SIG-M5 (cell line): ENCODE measurements at places on chromosomes 7 and 10.

DNA sequence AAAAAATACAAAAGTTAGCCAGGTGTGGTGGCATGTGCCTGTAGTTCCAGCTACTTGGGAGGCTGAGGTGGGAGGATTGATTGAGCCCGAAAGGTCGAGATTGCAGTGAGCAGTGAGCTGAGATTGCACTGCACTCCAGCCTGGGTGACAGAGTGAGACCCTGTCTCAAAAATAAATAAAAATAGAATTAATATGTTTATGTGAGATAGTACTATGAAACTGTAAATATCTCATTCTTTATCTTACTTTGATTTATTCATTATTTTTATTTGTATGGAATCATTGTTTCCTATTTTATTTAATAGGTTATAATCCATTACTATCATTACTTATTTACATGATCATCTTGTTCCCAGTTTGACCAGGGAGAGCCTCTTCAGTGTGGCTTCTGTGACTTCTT is 41.0 kb upstream of the STRIP2 start:
- no peak for DNase-seq

DNA sequence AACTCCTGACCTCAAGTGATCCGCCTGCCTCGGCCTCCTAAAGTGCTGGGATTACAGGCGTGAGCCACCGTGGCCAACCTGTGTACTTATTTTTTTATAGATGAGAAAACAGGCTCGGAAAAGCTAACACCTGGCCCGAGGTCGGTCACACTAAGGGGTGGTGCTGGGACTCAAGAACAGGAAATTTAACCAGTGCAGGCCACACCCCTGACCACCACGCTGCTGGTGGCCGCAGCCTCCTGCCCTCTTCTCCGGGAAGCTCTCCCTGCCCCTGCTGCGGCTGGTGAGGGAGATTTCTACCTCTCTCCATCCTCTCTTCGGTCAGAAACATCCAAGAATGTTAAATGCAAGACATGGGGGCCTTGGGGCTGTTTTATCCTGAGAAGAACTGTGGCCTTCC is 63.2 kb downstream of the TNRC18 start:
- DNase-seq: no peak

DNA sequence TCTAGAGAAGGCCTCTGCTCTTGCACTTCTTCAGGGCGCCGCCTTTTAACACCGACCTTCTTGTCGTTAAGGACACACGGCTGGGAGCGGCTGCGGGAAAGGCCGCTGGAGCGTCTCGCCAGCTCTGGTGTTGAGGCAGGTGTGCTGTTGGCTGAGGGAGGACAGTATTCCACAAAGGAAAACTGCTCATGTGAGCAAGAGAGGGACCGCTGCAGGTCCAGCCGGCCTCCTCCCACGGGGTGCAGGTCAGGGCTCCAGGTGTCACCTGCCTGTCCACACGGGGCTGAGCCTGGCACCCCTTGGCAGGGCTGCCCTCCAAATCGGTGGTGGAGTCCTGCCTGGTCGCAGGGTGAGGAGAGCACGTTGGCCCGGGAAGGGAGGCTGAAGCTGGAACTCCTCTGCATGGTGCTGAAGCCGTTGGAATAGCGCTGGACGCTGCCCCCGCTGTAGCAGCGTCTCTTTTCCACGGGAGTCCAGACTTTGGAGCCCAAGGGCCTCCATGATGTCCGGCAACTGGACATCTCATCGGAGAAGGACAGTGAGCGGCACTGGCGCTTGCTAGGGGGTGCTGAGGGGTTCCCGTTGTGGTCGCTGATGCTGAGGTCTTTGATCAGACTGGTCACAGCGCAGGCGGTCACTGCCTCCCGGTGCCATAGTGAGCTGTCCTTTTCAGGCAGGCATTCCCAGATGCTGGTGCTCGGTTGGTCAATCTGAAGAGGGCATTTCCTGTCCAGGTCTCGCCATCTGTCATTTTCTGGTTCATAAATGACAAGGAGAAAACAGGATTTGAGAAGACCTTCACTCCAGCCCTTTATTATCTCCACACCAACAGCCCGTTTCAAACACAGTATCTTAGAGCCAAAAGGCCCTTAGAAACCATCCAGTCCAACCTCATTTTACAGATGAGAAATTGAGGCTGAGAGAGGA is 62.3 kb downstream of the FAM53B start:
- DNase-seq: no peak

DNA sequence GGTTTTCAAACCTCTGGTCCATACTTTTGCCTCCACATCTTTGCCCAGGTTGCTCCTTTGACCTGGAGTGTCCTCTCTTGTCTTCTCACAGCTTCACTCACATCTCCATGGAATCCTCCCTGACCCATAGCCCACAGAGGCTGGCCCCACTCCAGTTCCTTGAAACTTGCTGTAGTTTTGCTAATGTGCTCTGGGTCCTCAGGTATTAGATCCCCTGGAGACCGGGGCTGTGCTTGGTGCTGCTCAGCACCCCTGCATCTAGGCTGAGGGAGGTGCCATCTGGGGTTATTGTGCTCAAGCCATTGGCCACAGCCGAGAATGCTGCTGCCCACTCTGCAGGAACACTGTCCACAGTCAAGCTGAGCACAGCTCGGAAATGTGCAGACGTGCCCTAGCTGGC is 16.5 kb downstream of the KNDC1 start:
- DNase-seq: no peak

DNA sequence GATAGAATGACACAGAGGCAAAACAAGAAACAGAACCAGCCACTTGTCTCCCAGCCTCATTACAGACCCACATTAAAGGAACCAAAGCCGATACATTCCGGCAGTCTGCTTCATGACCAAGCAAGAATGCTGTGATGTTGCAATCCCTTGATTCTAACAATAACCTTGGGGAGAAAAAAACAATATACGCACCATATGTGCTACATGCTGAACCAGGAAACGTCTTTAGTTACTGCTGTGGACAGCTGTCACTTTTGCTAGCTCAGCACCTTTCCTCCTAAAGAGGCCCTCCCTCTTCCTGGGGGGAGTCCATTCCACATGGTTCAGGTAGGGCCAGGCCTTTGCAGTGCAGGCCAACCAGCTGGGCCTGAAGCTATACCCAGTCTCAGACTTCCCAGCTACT is 79.1 kb downstream of the PRTFDC1 start:
- DNase-seq: no peak

DNA sequence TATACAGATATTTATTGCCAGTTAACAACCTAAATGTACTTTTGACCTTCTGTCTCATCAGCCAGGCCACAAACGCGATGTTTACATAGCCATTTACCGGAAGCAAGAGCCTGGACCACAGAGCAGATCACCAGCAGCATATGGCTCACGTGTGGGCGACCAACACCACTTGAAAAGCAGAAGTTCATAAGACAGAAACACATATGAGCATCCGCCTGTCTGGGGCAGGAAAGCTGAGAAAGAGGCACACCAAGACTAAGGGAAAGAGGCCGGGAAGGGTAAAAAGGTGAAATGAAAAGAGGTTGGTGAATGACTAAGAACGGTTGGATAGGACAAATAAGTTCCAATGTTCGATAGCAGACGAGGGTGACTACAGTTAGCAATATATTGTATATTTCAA is 1.3 kb downstream of the ABCB1 start:
- DNase-seq: no peak

DNA sequence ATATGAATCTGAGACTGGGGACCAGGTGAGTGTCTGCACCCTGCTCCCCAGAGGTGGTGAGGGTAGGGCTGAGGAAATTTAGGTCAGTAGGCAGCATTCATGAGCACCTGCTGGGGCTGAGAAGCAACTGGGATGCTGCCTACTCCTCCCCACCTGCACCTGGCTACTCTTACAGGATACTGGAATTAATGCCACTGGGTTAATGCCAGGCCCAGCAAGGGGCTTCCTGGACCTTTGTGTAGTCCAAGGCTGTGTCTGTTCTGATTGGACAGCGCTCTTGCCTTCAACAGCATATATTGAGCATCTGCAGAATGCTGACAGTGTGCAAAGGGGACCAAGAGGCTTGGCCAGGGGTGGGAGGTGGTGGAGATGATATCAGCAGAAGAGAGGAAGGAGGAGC is 32.1 kb downstream of the ADCYAP1R1 start:
- no peak for DNase-seq

- DNase-seq: no peak
Observed at GRCh38 chr10:99456207-99456930, 25.9 kb upstream of the GOT1 start.

DNA sequence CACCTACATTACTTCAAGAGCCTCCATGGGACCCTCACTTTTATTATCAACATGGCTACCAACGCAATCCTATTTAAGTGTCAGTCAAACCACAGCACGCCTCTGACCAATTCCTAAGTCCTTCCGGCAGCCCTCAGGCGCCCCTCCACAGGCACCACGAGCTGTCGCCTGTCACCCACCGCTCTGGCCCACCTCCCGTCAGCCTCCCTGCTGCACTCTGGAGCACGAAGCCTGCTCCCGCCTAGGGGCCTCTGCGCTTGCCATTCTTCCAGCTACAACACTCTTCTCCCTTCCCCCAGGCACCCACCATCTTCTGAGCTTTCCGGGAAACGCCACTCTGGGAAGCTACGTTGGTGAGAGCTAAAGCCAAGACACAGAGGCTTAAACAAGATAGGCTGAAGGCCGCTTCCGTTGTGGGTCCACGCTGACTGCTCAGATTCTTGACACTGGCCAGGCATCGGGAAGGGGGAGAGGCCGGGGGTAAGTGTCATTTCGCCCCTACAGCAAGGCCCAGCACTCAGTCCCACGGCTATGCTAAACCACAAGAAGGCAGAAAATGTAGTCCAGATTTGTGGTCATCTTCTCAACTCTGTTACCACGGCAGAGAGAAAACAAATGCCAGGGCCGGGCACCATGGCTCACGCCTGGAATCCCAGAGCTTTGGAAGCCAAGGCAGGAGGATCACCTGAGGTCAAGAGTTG is 56.7 kb downstream of the GNA12 start:
- no peak for DNase-seq

GRCh38 chr10:47253651-47254375 is 46.2 kb upstream of the GDF10 start:
- no peak for DNase-seq

GRCh38 chr10:71266918-71267442 is 52.1 kb upstream of the SLC29A3 start:
- no peak for DNase-seq

GRCh38 chr7:152543799-152544198 is 108.0 kb upstream of the KMT2C start:
- no peak for DNase-seq

DNA sequence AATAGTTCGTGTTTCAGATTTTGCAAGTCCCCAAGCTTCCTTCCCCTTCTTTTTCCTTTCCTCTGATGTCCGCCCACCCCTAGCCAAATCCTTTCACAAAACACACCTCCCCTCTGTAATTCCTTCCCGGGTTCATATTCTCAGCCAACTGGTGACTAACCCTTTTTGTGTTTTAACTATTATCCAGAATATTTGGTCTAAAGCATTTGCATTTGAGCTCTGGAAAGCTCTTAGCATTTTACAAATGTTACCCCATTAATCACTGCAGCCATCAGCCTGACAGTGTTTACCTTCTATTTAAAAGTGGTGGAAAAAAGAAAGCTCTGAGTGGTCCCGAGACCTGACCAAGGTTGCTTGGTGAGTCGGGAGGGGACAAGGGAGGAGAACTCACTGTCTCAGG is 139.0 kb downstream of the CREB5 start:
- DNase-seq: no peak

DNA sequence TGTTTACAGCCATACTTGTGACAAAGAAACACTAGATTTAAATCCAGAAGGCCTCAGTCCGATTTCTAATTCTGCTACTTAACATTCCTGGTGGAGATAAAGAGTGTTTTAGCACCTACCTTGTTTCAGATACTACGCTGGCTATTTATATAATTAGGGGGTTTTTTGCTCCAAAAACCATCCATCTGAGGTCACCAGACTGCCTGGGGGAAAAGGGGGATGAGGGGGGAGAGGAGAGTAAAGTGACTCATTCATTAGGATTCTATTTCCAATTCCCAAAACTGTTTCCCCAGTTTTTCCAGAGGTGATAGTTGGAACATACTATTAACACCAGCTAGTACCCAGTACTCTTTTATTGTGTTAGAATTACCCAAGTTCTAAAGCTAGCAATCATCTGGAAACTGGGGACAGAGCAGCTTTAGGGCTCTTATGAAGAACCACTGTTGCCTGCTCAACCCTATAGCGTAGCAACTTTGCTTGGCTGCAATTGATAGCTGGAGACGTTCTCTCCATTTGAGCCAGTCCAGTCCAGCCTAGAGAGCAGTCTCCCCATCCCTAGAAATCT is 6.6 kb downstream of the GCC1 start:
- DNase-seq: no peak

DNA sequence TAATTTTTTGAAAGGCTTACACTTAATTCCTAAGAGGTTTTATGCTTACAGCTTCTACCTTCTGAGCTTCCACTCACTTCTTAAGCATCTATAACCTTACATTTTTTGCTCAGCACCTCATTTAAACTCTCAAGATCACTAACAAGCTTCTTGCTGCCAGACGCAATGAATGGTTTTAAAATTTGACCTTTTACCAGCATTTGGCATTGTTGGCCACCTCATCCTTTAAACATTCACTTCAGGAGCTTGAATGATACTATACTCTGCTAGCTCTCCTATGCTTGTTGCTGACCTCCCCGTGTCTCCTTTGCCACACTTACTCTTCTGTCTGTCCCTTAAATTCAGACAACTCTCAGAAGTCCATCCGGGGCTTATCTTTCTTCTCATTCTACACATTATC is 37.7 kb upstream of the ODAD2 start:
- DNase-seq: no peak

- DNase-seq: no peak
Observed at GRCh38 chr7:99707096-99707495, 27.3 kb upstream of the CYP3A5 start.

DNA sequence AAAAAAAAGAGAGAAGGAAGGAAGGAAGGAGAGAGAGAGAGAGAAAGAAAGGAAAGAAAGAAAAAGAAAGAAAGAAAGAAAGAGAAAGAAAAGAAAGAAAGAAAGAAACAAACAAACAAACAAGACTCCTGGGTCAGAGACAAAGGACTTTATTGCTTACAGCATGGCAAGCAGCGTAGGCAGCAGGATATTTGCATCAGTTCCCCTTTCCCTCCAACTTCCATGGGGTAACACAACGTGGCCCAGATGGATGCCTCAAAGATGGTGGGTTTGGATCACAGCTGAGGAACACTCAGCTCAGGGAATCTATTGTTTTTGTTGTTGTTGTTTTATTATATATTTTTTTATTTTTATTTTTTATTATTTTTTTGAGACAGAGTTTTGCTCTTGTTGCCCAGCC is 128.5 kb upstream of the VKORC1L1 start:
- DNase-seq: no peak

- DNase-seq: no peak
Observed at GRCh38 chr10:60358282-60358681, 31.4 kb downstream of the ANK3 start.

DNA sequence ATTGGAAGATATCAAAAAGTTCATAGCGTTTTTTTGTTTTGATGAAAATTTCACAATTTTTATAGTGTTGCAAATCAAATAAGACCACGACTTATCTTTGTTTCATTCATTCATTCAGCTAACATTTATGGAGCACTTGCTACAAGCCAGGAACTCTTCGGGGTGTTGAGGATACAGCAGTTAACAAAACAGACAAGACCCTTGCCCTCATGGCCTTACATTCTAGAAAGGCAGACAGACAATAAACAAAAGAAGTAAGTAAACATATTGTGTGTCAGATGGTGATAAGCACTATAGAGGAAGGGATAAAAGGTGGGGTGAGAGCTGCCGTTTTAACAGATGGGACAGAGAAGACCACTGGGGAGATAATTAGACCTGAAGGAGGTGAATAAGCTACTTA is 41.6 kb upstream of the GSAP start:
- DNase-seq: no peak

- DNase-seq: no peak
Observed at GRCh38 chr7:29332042-29332811, 137.7 kb downstream of the CHN2 start.

GRCh38 chr10:28890121-28890950 is 213.0 kb downstream of the BAMBI start:
- no peak for DNase-seq

- no peak for DNase-seq
Observed at GRCh38 chr10:59281861-59282260, 80.5 kb downstream of the FAM13C start.
